Hypothalamus (tissue), 51 donors: ENCODE measurements at places on chromosomes 1 and 21.

GRCh38 chr1:22801761-22802160 is 91.1 kb downstream of the EPHB2 start:
- DNase-seq: no peak

DNA sequence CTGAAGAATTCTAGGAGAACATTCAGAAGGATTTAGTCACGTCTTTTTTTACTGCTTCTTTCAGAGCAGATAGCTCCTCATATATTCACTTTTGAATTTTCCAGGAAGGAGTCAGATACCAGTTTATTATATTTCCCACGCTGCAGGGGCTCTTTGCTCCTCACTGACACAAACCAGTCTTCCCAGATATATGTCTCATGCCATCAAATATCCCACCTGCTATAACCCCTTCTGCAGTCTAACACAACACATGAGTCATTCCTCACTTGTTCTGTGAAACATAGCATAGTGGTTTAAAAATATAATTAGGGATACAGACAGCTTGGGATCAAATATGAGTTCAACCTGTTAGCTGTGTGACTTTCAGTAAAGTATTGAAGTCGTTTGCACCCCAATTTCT is 251.7 kb upstream of the DPYD start:
- no peak for DNase-seq

DNA sequence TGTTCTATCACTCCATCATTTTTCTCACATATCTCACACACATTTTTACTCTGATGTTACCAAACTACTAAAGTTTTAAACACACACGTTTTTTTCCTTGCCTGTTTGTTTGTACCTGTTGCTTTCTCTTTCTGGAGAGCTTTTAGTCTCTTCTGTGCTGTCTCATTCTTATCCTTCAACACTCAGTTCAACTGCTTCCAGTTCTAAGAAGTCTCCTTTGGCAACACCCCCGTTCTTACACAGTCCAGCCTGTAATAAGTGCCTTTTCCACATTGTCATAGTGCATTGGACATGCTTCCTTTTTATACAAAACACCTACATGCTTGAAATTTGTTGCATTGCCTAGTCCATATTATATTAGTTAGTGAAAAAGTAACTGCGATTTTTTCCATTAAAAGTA is 360.2 kb upstream of the BRINP3 start:
- no peak for DNase-seq

- no peak for DNase-seq
Measured at GRCh38 chr1:52653207-52653849, 20.4 kb downstream of the SHISAL2A start.

DNA sequence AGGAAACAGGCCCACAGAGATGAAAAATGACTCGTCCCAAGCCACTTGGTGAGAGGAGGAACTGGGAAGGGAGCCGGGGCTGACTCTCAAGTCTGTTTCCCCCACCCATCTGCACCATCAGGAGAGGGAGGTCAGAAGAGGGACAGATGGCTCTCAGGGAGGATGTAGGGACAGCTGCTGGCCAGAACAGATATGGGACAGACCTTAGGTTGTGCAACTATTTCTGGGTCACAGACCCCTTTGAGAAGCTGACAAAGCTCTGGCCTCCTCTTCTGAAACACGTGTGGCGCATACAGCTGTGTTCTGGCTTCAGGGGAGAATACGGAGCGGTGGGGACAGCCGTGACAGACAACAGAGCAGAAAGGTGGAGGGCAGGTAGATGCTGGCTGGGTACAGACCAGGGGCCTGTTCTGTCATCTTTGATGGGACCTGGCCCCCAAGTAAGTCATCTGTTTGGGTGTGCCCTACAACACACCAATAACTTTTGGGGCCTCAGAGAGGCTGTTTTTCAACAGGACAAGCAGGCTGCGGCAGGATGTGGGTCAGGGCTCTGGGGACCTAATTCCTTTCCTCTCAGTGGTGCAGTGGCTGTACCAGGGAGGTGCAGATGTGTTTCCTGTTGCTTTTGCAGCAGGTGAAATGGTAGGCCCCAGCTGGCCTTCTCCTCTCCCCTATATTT is 7.3 kb downstream of the SH3BGRL3 start:
- no peak for DNase-seq

DNA sequence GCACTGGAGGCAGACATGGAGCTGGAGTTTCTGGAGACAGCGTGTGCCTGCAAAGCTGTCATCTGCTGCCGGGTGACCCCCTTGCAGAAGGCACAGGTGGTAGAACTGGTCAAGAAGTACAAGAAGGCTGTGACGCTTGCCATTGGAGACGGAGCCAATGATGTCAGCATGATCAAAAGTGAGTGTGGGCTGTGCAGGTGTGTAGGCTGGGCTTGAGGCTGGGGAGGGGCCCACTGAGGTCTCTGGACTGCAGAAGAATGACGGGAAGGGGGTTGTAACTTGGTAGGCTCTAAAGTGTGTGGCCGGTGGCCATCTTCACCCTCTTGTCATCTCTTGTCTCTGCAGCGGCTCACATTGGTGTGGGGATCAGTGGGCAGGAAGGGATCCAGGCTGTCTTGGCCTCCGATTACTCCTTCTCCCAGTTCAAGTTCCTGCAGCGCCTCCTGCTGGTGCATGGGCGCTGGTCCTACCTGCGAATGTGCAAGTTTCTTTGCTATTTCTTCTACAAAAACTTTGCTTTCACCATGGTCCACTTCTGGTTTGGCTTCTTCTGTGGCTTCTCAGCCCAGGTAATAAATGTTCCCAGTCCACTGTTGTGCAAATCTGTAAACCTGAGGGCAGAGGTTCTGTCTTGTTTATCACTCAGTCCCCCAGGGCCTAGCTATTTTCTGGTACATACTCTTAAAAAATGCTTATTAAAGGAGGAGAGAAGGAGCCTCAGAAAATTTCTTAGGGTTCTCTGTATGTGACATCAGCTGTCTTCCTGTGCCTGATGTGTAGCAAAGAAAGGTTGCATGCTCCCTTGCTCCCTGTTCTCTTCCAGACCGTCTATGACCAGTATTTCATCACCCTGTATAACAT is 19.9 kb downstream of the ATP8B2 start:
- peak; percentile 6 for DNase-seq

DNA sequence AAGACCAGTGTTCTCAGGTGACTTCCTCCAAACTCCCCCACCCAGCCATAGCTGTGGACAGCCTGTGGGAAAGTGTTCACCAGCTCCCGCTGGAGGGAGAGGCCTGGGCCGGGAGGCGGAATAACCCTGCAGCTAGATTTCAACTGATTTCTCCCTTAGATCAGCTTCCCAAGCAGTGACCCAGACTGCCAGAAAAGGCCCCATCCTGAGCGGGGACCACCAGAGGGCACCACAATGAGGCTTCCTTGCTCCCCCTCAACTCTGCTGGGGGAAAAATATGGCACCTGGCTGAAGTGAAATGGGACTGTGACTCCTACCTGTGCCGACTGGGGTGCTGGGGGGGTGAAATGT is 50.8 kb downstream of the RHBG start:
- no peak for DNase-seq

- DNase-seq: no peak
Measured at GRCh38 chr1:115911294-115911693, 65.0 kb upstream of the SLC22A15 start.

DNA sequence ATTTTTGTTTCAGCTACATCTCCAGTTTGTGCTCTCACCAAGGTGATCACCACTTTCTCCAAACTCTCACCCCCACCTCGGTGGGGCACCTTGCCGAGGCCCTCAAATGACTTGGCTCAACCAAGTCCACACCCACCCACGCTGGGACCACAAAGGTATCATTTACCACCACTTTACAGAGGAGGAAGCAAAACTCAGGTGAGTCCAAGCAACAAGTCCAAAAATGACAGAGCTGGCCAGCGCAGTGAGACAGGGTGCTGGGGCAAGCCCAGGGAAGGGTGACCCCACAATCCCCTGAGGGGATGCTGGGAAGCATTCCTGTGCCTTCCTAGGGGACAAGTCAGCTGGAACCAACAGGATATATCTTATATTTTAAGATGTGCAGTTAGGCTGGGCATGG is 24.7 kb downstream of the SSBP3 start:
- DNase-seq: no peak

DNA sequence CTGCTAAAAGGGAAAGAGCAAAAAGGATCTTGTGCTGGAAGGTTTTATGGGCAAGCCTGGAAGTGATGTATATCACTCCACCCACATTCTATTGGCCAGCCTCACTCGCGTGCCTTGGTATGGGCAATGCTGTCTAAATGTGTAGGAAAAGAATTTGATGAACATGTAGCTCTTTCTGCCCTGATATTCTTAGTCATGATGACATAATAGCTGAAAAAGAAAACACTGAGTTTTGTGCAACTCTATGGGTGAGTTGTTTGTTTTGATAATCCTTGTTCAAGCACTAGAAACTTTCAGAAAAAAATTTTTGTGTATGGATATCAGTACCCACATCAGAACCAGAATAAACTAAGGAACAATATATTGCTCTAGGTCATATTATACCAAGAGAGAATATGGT is 231.5 kb upstream of the ST6GALNAC5 start:
- DNase-seq: no peak

DNA sequence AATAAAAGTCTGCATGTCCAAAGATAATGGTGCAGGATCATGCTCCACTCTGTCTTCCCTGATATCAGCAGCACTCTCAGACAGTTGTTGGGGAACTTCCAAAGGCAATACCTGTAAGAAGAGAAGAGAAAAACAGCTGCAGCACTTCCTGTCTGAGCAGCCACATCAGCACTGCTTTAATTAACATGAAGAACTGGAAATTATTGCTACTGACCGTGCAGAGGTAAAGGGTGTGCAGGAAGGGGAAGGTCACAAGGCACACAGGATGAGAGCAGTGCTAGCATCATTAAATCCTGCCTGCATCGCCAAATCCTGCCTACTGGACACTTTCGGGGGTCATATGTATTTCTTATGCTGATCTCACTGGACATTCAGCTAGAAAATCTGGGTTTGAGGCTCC is 379.0 kb downstream of the LMX1A start:
- DNase-seq: no peak

GRCh38 chr1:206935491-206936067 is 10.7 kb downstream of the PIGR start:
- DNase-seq: no peak

DNA sequence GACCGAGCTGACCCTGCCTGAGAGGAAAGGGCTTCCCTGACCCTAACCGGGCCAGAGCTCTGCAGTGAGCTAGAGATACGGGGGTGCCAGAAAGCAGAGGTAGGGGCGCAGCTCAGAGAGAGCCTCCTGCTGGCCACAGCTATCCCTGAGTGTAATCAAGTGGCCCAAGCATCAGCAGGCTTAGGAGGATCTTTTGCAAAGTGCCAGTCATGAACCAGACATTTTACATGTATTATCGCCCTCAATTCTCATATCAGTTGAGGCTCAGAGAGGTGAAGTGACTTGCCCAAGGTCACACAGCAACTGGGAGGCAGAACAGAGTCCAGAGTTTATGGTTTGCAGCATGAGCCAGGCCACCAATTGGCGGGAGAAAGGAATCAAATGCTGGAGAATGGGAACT is 7.0 kb upstream of the ID3 start:
- DNase-seq: no peak

- DNase-seq: no peak
Measured at GRCh38 chr1:212256369-212256768, 28.8 kb upstream of the PPP2R5A start.

GRCh38 chr1:23530087-23530746 is 816 bp downstream of the E2F2 start:
- DNase-seq: no peak

DNA sequence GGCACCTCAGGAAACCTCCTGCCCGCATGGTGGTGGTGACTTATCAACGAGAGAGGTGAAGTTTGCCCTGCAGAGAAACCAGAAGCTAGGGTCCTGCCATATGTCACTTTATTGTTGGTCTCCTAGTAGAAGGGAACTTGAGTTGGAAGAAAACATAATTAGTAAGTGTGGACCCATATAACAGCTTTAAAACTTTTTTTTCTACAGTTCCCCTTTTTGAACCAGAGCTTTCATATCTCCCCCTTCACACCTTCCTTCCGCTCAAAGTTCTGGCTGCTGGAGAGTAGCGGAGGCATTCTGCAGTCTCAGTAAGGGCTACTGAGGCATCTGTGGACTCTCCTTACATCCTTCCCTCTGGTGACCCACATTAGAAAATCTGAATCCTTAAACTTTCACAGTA is 48.9 kb downstream of the PHC2 start:
- DNase-seq: no peak

DNA sequence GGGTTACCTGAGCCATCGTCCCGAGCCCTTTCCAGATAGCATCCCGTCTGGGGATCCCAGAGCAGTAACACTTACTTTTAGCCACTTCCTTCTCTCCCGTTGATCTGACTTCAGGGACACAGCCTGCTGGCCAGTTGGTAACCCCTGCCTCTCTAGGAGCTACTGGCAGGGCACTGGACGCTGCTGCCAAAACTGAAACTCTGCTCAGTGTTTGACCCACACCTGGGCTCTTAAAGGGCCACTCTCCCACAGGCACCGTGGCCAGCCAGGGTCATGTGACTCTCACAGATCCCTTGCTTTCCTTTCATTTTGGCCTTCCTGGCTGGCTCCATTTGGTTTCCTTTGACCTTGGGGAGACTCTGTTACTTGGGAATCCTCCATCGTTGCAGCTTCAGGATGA is at the start of gene PIGR:
TSS of gene PIGR (minus strand) at position 206 of the 400 bp plus-strand sequence. CDS start 5,935 bp downstream, outside the sequence.
- no peak for DNase-seq

DNA sequence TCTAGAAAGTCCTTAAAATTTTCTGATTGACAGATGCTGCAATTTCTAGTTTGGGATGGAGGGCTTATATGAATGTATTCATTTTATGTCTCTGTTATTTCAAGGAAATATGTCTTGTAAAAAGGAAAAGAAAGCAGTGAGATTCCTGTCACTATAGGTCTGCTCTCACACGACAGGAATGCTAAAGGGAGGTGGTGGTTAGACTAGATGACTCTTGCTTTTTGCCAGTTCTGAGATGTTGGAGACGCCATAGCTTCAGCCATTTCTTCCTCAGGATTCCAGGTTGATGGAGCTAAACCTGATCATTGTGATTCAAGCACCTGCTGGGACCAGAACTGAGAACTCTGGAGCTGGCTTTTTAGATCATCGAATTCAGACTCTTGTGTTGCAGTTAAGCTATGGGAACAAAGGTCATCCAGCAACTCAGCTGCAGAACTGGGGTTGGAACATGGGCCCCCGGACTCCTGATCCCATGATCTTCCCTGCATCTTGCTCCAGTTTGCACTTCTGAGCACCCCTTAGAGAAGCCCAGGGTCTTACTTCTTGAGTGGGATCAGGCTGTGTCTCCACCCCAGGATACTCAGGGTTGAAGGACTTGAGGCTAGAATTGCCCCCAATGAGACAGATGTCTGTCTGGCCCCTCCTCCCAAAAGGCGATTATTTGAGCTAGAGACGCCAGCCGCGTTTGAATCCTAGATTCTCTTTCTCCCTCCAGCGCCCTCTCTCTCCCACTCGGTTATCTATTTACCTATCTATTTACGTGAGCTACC is 46.7 kb upstream of the FOXO6 start:
- DNase-seq: no peak
